ENCODE measurements at places on chromosomes 5 and 9. TPM values are rescaled to one million over a fixed set of nuclear protein-coding genes. Genes with fewer than 3 reads are reported as not detected.

- DNase-seq = peak; percentile 63
Measured at GRCh38 chr9:131546336-131547084, 1.2 kb downstream of the PRRT1B start.

DNA sequence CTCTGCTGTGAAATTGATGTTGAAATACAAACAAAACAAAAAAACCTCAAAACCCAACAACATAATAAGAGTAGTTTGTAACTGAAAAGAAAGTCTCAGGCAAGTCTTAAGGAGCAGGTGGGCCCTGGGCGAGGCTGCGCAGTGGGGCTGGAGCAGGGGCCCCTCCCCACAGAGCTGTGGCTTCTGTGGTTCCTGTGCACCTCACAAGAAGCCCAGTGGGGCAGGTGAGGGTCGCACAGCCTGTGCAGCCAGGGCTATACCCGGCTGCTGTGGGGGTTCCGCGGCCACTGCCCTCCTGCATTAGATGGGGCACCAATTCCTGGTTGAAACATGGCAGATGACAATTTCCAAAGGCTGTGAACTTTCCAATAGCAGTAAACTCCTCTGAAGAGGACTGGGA lies 75.3 kb downstream of the TRIO start:
- DNase-seq = no peak

GRCh38 chr9:19828576-19829109 lies 39.8 kb upstream of the SLC24A2 start:
- no peak for DNase-seq

Gene ROPN1L
- total RNA-seq = 0.87 TPM

Gene MAML1
- total RNA-seq = 16.0 TPM

All from stomach (tissue), 19 donors.